ENCODE measurements at places on chromosomes 5 and 9.

- DNase-seq = no peak
Observed at GRCh38 chr5:112923988-112924387, 2.0 kb upstream of the REEP5 start.

- no peak for DNase-seq
Observed at GRCh38 chr5:73214996-73215395, 42.0 kb downstream of the TMEM174 start.

GRCh38 chr5:42949348-42950115 lies 90.6 kb downstream of the ANXA2R start:
- DNase-seq = no peak

- DNase-seq = peak; percentile 61
Observed at GRCh38 chr5:92687821-92688722, 892.9 kb downstream of the NR2F1-AS1 start.

DNA sequence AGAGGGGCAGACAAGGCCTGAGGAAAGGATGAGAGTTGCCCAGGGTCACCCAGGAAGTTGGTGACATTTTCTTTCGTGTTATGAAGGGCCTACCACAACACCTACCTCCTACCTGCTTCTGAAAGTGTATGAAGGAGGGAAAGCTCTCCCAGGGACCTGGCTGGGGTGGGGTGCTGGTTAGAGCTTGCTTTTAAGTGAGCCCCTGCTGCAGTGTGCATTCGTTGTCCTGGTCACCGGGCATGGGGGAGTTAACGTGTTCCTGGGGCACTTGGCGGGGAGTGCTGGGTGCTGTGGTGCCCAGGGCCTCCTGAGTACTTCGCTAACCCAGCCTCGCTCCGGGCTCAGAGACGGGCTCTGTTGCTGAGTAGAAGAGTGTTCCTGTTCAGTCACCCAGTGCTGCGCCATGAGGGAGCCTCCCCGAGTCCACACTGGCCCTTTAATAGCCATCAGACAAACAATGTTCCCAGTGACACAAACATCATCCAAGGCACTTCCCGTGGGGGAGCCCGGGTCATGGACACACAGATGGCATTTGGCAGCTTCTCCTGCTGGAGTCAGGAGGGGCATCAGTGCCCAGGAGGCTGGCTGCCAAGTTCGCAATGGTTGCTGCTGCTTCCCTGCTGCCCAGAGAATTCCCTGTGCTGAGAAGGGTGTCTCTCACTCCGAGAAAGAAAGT lies 85.7 kb downstream of the AMBP start:
- no peak for DNase-seq

DNA sequence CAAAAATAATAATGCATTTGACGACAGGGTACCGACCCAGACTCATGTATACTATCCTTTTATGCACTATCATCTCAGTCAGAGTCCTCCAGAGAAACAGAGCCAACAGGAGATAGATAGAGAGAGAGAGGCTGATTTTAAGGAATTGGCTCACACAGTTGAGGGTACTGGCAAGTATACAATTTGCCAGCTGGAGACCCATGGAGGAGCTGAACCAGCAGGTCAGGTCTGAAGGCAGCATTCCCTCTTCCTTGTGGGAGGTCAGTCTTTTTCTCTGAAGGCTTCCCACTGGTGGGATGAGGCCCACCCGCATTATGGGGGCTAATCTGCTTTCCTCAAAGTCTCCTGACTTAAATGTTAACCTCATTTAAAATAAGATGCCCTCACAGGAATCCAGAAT lies 17.3 kb upstream of the MED10 start:
- DNase-seq = no peak

GRCh38 chr5:45696206-45696836 lies at the start of gene HCN1:
Gene HCN1 (minus strand): TSS chr5:45696380.
- DNase-seq = peak; percentile 17

- DNase-seq = no peak
Observed at GRCh38 chr5:68875351-68875750, 218.5 kb upstream of the SLC30A5 start.

- DNase-seq = peak; percentile 10
Observed at GRCh38 chr9:995781-996180, 19.3 kb downstream of the DMRT3 start.

- DNase-seq = no peak
Observed at GRCh38 chr9:99189186-99189585, 32.6 kb downstream of the ALG2 start.

DNA sequence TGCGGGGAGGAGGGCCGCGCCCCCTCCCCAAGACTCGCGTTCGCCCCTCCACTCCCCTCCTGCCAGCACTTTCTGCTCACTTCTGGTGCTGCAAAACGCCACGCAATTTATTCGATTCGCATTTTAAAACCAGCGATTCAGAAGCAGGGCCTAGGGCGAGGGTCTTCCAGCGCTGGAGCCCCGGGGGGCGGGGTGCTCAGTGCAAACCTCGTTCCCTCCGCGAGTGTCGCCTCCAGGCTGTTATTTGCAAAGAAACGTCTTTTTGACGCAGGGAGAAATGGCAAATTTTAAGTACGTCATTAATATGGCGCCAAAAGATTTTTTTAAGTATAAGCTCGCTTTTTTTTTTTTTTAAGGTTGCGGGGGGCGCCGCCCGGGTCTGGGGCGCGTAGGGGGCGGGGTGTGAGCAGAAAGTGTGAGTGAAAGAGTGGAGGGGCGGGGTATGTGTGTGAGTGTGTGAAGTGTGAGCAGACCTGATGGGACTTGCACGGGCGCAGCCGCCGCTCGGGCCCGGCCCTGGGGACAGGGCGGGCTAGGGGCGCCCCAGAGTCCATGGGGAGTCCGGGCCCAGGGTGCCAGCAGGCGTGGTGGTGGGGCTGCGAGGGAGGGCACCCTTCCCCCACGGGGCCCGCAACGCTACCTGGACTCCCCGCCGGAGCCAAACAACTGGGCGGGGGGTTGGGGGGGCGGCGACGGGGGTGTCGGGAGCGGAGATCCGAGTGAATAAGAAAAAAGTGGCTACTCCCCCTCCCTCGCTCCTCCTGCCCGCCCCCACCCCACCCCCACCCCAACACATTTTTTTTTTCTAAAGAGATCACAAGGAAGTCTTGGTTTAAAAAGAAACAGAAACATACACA lies at the start of gene JADE2:
TSS of gene JADE2 (plus strand) at position 845 of the 857 bp plus-strand sequence. CDS start 10,188 bp downstream, outside the sequence.
- no peak for DNase-seq

- no peak for DNase-seq
Observed at GRCh38 chr5:61675015-61675692, 343.1 kb downstream of the ZSWIM6 start.

DNA sequence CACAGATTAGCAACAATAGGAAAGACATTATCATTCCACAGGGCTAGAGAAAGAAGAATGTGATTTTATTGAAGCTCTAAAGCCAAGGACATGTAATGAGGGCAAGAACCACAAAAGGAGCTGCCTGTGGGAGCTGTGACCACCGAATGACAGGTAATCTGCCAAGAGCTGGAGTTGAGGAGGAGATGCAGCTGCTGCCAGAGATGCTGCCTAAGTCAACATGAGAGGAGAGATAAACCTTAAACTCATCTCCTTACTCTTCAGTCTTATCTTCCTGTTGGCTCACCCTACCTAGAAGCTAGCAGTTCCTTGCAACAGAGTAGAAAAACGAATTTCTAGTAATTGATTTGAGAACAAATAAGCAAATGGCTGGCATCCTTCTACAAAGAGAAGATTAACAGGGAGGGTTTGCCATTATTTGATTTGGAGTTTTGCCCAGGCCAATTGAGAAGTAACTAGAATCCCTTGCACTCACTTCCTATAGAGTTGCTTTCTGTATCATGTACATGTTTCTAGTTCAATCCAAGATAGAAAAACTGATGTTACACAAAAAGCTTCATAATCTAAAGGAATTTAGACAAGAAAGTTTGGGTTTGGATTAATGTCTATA lies 539.2 kb downstream of the TLE1 start:
- DNase-seq = no peak

Data from non-pigmented ciliary epithelial cell (primary cell).